CD14-positive monocyte (primary cell): ENCODE measurements at places on chromosomes 1 and 21.
A peak's percentile ranks its signal among the peaks of the same experiment; 100 is the strongest.

DNA sequence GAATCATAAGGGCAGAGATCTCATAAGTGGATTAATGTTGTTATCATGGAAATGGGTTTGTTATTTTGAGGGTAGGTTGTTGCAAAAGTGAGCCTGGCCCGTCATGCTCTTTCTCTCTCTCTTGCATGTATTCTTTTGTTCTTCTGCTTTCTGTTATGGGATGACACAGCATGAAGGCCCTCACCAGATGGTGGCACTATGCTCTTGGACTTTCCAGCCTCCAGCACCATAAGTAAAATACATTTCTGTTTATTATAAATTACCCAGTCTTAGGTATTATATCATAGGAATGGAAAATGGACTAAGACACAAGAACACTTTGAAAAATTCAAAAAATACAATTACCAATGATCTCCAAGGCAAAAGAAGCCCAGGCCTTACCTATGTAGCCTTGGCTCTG is 676.1 kb downstream of the PTPRU start:
- no peak for DNase-seq

DNA sequence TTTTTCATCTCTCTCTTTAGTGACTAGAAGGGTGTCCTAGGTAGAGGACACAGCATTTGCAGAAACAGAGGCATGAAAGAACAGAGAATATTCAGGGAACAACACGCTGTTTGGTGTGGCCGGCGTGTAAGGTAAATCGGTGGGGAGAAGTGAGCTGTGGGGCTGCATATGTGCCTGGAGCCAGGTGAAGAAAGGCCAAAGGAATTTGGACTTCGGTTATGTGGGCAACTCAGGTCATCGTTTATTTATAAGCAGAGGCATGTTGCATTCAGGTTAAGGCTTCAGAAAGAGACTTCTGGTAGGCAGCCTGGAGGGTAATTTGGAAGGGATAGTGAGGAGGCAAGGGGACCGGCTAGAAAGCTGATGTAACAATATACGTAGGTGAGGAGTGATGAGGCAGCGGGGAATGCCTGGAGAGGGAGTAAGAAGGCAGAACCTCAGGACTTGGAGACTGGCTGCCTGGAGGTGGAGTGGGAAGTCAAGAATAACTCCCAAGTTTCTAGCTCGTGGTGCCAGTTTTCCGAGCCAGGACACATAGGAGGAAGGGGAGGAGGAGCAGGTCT is 64.1 kb upstream of the ACOT11 start:
- DNase-seq = no peak

DNA sequence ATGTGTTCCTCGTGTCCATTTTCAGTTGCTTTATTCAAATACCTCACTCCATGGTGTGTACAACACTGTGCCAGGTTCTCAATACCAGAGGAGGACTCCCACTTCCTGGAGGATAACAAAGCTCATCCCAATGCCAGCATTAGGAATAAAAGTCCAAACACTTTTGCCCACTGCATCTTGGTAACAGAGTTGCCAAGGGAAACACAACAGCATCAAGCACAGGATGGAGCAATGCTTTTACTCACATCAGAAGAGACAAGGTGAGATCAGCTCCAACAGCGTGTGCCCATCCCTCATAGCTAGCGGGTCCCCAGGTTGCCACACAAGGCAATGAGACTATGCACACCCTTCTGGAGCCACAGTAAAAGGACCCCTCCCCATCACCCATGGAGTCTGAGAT is 2.9 kb downstream of the KRTAP20-4 start:
- DNase-seq = no peak

DNA sequence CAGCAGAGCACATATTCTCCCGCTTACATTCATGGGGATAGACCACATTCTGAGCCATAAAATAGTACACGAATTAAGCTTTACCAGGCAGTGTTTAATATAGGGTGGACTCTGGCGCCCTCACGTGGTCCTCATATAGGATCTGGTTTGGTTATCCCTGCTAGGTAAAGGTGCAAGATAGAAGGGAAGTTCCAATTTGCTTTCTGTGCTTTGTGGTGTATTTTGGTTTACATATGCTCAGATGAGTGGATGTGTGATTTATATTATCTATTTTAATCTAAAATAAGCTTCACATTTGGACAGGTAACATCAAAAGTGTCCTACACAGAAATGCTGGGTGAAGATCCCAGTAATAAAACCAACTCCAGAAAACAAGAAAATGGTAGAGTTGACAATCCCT is 3.6 kb downstream of the CR1 start:
- DNase-seq = peak; percentile 75

- DNase-seq = no peak
Observed at GRCh38 chr1:178944729-178945128, 73.9 kb upstream of the ANGPTL1 start.

DNA sequence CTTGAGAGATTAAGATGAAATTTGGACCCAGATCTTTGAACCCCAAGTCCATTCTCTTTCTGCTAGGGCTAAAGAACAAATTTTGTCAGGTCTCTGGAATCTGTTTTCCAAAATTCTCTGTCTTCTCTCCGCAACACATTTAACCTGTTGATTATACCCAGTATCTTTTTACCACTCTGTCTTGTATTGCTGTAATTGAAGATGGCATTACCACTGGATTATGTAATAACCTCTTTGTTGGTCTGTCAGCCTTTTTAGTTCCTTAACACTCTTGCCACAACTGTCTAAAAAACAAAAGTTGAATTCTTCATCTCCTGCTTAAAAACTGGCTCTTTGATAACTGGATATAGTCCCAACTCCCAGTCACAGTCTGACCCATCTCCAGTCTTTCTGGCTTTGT is 3.0 kb downstream of the SRP9 start:
- DNase-seq = peak; percentile 33

DNA sequence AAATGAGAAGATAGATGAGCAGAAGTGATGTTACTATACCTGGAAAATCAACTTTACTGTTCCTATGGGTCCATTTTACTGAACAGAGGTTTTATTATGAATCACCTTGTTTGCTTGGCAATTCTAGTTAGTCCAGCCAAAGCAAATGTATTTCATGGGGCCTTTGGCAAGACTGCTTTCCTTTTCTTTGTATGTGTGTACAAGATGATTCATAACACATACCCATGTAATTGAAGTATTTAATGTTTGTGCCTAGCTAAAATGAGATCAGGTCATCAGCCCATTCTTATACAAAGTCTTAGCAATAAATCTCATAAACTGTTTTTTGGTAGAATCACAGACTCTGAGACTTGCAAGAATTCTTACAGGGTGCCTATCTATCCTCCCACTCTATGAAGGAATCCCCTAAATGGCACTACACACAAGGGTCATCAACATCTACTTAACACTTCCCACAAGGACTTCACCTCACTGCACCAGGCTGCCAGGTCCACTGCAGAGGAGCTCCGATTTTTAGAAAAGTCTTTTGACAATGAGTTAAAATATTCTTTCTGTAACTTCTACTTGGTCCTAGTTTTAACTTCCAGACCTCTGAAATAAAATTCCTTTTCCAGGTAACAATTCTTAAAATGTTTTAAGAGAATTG is 58.5 kb downstream of the LPAR3 start:
- no peak for DNase-seq

GRCh38 chr1:168230709-168231108 is 4.9 kb downstream of the SFT2D2 start:
- DNase-seq = no peak

DNA sequence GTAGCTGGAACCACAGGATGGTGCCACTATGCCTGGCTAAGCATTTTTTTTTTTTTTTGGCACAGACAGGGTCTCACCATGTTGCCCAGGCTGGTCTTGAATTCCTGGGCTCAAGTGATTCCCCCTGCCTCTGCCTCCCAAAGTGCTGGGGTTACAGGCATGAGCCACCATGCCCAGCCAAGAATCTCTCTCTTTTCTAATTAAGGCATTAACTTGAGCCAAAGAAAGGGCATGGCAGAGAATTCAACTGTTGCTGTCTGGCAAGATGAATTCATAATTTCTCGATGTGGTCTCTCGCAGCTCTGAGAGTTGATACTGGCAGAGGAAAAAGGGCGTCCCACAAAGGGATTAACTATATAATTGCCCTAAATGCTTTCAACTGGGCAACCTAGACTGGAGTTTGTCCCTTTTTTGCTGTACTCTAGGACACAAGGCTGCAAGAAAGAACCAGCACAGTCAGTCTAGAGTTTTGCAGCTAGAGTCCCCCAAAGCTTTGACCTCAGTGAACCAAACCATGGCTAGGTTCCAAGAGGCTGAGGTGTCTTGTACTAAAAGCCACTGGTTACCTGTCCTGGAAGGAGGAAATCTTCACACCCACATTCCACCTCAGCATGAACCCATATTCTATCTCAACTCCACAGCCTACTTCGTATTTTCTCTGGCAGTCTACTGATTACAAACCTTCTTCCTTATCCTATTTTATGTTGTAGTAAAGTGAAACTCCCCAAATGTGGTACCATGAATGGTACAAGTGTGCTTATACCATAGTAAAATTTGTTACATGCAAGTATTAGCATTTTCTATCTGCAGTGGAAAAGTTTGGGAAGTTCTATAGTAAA is 51.2 kb downstream of the OPTC start:
- DNase-seq = no peak

- DNase-seq = no peak
Observed at GRCh38 chr1:224466154-224466553, 31.6 kb upstream of the WDR26 start.

DNA sequence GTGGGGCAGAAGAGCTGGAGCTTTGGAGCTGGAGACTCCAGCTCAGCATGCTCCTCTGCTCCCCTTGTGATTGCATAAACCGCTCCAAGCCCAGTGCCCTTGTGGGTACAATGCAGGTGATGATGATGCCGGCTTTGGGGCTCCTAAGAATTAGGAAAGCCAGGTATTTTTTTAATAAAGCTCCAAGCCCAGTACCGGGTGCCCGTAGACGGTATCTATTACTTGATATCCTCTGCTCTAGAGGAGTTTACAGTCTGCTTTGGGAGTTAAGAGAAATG is 27.2 kb downstream of the TENT5C start:
- DNase-seq = no peak

GRCh38 chr1:230307213-230307612 is 118.9 kb downstream of the PGBD5 start:
- DNase-seq = no peak

DNA sequence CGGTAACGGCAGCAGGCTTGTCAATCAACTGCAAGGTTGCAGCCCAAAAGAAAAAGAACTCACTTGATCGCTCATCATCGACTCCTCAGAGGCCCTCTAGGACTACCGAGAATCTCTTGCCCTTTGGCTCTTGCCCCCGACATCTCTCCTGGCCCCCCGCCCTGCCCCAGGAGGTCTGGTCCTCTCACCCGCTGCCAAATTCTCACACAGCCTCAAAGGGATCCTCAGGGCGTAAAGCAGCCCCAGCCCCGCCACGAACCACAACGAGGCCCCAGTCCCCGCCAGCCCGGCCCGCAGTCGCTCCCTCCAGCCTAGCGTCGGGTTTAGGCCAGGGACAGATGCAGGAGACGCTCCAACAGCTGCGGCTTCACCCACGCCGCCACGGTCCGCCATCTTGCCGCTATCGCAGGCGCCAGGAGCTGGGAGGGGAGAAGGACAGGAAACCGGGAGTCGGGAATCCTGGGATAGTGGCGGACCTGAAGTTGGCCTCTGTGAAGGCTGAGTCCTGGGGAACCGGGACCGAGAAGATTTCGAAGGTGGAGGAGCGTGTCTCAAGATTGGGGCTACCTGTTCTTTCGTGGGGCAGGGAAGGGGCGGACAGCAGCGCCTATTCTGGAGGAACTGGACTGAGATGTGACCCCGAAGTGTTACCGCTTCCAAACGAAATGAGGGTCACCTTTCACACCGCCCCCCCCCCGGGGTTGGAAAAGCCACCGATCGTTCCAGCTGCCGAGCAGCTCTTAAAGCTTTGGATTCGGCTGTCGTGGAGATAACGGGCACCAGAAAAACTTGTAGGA is at the start of gene ST7L:
TSS of gene ST7L (minus strand) at position 421 of the 797 bp plus-strand sequence. CDS start at position 393, 28 bp downstream.
- peak; percentile 33 for DNase-seq

DNA sequence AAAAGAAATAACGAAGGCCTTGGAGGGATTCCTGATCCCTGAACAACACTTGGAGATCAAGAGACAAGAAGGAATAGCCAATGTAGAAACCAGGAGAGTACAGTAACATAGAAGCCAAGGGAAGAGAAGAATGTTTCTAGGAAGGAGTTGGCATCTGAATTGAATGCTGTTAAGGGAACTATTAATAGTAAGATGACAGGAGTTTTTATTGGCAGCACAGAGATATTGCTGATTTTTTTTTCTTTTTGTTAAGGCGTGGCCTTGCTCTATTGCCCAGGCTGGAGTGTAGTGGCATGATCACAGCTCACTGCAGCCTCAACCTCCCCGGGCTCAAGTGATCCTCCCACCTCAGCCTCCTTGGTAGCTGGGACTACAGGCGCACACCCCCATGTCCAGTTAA is 9.6 kb upstream of the SFT2D2 start:
- no peak for DNase-seq

- peak; percentile 13 for DNase-seq
Observed at GRCh38 chr1:152118915-152119314, 3.7 kb upstream of the TCHH start.

- no peak for DNase-seq
Observed at GRCh38 chr1:212479188-212479587, 46.5 kb downstream of the NENF start.

GRCh38 chr21:45749974-45750373 is 106.4 kb downstream of the PCBP3 start:
- no peak for DNase-seq

- no peak for DNase-seq
Observed at GRCh38 chr21:15255763-15256162, 191.0 kb upstream of the NRIP1 start.

DNA sequence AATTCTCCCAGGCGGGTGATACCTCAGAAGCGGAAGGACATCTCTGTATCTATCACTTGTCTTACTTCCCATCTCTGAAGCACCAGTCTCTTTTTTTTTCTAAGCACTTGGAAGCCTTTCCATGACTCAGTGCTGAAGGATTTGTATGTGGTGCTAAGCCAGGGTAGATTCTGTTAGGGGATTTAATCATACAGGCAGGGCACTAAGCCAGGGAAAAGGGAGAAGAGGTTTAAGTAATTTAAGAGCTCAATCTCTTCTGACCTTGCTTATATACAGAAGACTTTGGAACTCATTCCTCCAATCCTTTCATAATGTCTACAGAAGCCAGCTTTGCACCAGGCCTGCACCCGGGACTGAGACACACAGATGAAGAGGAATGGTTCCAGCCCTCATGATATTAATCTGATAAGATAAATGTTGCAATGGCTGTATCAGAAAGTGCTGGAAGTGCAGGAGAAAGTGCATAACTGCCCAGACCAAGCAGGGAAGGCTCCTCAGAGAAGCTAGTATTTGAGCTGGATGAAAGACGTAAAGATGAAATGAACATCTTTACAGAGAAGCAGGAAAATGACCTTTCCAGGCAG is 11.0 kb downstream of the FAM163A start:
- DNase-seq = no peak

- DNase-seq = no peak
Observed at GRCh38 chr1:7375329-7375728, 395.8 kb upstream of the VAMP3 start.

DNA sequence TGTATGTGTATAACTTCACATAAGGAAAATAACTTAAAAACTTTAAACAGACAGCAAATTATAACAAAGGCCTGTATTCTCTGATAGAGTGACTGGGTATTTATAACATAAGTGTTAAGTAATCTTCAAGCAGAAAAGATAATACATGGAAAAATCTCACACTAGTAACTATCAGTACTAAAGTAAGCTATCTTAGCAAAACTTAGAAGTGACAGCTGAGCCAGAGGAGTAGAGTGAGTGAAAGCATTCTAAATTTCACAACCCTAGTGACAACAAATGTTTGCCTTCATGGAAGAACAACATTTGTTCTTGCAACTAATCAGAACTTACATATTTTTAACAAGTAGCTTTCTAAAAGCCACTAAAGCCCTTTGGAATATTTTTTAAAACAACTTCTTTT is 74.5 kb upstream of the B3GALT2 start:
- no peak for DNase-seq
